ENCODE measurements at places on chromosomes 3 and 15. TPM values are rescaled to one million over a fixed set of nuclear protein-coding genes. Genes with fewer than 3 reads are reported as not detected.

EEF1AKMT4 gene
- 5.3 TPM for total RNA-seq

TSC22D2 gene
- total RNA-seq, result 6.6 TPM

FRMD5 gene
- 1.8 TPM for total RNA-seq

CTXND1 gene
- not detected for total RNA-seq

CPNE9 gene
- not detected for total RNA-seq

MUC4 gene
- not detected for total RNA-seq

DNAJA4 gene
- 2.9 TPM for total RNA-seq

ARGFX gene
- not detected for total RNA-seq

TMEM158 gene
- total RNA-seq, result 83.0 TPM

CHRNB4 gene
- total RNA-seq, result not detected
